NCI-H1417 treated with DMSO at 0.1 percent for 48 hours (cell line): ENCODE measurements at places on chromosomes 1 and 21.

- no peak for DNase-seq
These were observed 70.1 kb downstream of the SSBP3 start for GRCh38 chr1:54336116-54336515.

DNA sequence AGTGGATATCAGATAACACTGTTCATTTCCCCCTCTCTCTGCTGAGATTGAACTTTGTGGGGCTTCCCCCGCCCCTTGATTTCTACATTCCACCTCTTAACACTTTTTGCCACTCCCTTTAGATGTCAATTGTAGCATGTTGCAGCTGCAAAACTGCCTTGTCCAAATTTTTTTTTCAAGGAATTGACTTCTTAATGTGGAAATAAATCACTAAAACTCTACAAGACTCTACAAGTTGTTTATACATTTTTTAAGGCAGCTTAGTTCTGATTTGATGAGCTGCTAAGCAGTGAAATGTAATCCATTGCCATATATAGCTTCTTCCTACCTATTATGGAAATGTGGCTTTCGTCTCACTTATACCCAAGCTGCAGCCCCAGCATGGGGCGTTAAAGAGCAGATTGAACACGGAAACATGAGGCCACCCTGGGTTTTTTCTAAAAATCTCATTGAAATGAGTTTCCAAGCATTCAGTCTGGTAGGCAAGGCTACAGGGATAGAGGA lies 132.2 kb downstream of the SYT2 start:
- DNase-seq: no peak

DNA sequence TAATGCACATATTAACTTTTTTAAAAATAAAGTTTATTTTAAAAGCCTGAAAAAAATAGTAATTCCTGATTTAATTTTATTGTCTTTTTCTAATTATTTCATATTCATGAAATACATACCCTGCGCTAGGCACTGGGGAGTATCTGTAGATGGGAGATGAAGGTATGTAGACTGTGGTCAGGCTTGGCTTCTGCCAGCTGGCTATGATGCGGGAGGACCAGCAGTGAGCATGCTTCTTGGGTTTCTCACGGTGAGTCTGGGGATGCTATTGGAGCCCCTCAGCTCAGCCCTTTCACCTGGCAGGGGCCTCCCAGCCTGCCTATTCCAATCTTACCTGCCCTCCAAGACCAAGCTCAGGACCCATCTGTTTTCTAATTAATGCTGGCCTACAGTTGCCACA lies 138.4 kb downstream of the NOS1AP start:
- no peak for DNase-seq

- no peak for DNase-seq
These were observed 36.1 kb upstream of the CACYBP start for GRCh38 chr1:174963529-174964125.

- no peak for DNase-seq
These were observed 122.3 kb downstream of the PGBD5 start for GRCh38 chr1:230303822-230304221.

- DNase-seq: no peak
These were observed 2.2 kb upstream of the PRDM2 start for GRCh38 chr1:13697738-13698137.

GRCh38 chr1:198030682-198031081 lies 113.5 kb downstream of the LHX9 start:
- DNase-seq: no peak

GRCh38 chr1:56017336-56017735 lies 562.0 kb downstream of the PLPP3 start:
- DNase-seq: no peak

GRCh38 chr1:205421798-205422197 lies at the start of gene LEMD1:
Gene LEMD1 (minus strand): TSS chr1:205422056. CDS start chr1:205420536, 1,520 bp downstream.
- no peak for DNase-seq
